ENCODE measurements at places on chromosomes 7 and 10.

DNA sequence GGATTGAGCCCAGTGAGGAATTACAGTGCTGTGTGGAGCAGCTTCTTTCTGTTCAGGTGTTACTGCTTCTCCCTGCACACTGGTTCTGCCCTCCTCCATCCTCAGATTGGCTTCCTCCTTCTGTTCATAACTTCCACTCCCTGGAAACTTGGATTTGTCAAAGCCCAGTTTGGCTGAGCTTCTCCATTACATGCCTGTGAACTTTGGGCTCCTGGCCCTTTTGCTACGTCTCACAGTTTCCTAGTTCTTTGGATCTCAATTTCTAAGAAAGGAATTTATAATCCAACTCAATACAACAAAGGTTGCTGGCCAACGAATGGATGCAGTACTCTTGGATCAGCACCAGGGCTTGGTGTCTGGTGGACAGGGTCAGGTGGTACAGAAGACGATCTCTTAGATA lies 318.1 kb downstream of the RPS24 start:
- DNase-seq, result no peak

DNA sequence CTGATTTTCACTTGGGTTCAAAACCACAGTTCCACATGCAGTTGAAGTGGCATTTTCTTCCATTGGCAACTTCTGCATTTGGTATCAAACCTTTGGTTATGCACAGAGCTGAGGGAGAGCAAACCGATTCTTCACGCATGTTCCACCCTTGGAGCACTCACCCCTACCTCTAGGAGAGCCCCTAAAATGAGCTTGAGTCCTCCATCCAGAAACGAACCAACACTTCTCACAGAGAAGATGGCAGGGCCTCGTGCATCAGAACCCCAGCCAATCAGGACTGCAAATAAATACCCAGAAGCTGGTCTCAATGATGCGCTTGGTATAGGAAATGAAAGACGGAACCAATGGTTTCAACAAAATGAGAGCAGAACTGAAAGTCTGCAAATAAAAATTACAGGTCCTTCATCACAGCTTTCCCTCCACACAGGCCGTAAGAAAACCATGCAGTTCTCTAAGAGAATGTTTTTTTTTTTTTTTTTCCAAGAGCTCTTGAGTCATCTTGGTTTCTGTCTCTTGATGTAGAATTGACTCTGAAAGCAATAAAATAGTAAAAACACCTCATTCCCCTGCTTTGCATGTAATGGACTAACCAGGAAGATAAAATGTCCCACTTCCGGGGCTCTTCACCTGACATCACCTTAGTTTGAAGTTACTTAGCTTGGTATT lies 23.9 kb downstream of the KLF6 start:
- DNase-seq, result no peak

DNA sequence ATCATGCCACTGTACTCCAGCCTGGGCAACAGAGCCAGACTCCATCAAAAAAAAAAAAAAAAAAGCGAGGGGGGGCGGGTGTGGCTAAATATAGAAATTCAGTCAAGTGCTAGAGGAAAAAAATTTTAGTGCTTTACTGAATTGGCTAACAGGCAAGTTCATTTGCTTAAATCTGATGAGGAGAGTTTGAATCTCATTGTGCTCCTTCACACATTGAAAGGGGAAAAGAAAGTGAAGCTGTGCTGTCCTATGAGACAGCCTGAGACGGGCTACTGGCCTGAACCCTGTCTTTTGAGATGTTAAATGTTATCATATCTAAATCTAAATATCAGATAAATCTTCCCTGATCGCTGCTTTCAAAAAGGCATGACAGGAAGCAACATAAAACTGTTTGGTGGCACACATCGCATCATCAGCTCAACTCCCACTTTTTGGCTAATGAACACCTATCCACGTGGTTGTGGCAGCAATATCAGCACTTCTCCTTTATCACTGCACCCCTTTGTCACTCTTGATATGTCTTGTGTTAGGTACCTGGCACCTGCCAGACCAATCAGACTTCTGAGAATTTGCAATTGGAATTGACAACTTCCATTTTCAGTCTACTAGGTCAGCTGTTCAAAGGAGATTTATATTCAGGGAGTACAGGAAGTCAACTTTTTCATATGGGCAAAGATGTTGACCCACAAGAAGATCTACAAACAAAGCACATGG lies 14.0 kb upstream of the IFIT1B start:
- DNase-seq, result no peak

- no peak for DNase-seq
Measured at GRCh38 chr7:37571806-37572205, 111.8 kb upstream of the GPR141 start.

DNA sequence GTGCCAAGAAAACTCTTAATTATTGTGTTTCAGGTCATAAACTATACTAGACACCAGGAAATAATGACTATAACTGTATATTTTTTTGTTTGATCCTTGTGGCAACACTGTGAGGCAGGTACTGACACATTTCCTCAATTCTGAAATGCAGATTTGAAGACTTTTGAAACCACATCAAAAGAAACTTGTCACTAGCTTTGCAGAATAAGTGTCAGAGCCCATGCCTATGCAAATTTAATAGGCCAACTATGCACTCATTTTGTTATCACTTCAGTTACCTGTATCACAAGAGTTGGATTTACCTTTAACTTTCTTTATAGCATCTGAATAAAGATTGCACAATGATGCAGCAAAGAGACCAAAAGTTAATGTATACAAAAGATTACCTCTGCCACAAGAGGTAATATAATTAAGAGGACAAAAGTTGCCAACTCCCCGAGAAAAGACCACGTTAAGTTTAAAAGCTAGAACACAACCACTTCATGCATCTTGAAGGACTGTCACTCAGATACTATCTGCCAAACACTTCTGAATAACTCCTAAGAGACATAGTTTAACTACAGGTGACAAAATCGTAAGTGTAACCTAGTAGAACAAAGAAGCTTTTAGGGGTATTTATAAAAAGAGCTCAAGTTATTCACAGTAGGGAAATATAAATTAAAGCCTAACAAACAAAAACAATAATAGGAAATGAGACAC lies 80.5 kb downstream of the ELAPOR2 start:
- no peak for DNase-seq

- no peak for DNase-seq
Measured at GRCh38 chr7:140060243-140060630, 2.5 kb downstream of the PARP12 start.

- no peak for DNase-seq
Measured at GRCh38 chr10:101301111-101301731, 52.7 kb upstream of the BTRC start.

Data from KG1 (cell line).